ENCODE measurements at places on chromosomes 7 and 10. TPM values are rescaled to one million over a fixed set of nuclear protein-coding genes. Genes with fewer than 3 reads are reported as not detected.

Gene ENO4
- total RNA-seq, result 2.2 TPM

Gene EPDR1
- 11.7 TPM for total RNA-seq

Gene FANK1
- total RNA-seq, result 5.8 TPM

Gene ARHGEF35
- 6.7 TPM for total RNA-seq

DNA sequence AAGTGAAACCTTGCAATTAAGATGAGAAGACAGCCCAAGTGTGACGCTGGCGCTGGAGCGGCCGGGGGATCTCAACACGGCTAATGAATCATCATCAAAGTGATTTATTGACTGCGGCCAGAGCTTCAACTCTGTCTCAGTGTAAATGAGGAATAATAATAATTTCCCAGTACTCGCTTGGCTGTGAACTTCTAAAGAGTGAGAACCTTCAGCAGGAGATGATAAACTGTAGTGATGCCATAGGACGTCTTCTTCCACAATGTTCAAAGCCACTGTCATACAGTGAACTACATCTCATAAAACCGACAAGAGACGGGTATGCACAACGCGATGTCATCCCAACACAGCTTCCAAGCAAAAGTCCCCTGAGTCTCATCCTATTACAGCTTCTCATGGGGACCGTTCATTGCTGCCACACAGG lies 123.6 kb upstream of the NOBOX start:
- H3K27me3 ChIP-seq, result no peaks in the 10 kb centered on the region
- no peaks in the 10 kb centered on the region for H3K4me1 ChIP-seq
- H3K4me3 ChIP-seq, result no peak overlapping the region
- no peak for DNase-seq

- H3K4me1 ChIP-seq, result no peaks in the 10 kb centered on the region
- no peak for DNase-seq
- no peak overlapping the region for H3K4me3 ChIP-seq
- H3K27ac ChIP-seq, result no peak overlapping the region
- H3K27me3 ChIP-seq, result no peaks in the 10 kb centered on the region
Measured at GRCh38 chr7:3867863-3868262, 566.8 kb downstream of the SDK1 start.

- H3K27ac ChIP-seq, result peak overlapping the region; percentile 5
- no peaks in the 10 kb centered on the region for H3K27me3 ChIP-seq
- H3K4me1 ChIP-seq, result peaks cover 18% of the 10 kb centered on the region
Measured at GRCh38 chr10:12214763-12215218, 18.8 kb downstream of the CDC123 start.

DNA sequence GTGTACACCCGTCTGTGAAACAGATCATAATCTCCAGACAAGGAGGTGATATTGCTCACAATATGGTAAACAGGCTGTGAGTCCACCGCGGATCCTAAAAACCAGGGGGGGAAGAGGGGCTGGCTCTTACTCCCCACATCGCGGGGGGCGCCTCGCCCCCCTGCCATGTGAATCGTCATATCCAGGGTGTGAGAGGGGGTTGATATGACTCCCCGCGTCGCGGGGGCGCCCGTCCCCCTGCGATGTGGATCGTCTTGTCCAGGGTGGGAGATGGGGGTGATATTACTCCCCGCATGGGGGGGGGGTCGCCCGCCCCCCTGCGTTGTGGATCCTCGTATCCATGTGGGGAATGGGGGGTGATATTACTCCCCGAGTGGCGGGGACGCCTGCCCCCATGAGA lies 30.9 kb downstream of the OCM2 start:
- H3K27me3 ChIP-seq, result no peaks in the 10 kb centered on the region
- no peak overlapping the region for H3K27ac ChIP-seq
- peaks cover 17% of the 10 kb centered on the region for H3K36me3 ChIP-seq

GRCh38 chr7:14483663-14484062 lies 418.9 kb downstream of the DGKB start:
- H3K27ac ChIP-seq, result no peak overlapping the region
- no peaks in the 10 kb centered on the region for H3K27me3 ChIP-seq
- H3K4me1 ChIP-seq, result no peaks in the 10 kb centered on the region
- H3K36me3 ChIP-seq, result no peaks in the 10 kb centered on the region
- no peak for DNase-seq

DNA sequence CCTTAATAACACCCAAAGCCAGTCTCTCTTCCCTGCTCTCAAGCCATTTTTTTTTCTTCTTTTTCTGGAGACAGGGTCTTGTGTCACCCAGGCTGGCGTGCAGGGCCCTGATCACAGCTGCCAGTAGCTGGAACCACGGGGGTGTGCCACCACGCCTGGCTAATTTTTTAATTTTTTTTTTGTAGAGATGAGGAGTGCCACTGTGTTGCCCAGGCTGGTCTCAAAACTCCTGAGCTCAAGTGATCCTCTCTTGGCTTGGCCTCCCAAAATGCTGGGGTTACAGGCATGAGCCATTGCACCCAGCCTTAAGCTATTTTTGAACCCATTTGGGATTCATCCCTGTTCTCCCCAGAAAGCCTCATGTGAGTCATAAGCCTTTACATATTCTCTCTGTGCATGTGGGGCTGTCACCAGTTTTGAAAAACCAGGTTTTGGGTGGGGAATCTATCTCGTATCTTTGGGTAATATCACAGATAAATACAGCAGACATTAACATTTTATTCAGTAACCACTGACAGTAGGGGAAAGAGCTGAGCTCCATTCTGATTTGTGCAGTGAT lies 15.5 kb downstream of the ZNF487 start:
- no peaks in the 10 kb centered on the region for H3K36me3 ChIP-seq
- H3K27ac ChIP-seq, result peak overlapping the region; percentile 61
- no peak for DNase-seq
- H3K27me3 ChIP-seq, result no peaks in the 10 kb centered on the region
- H3K4me3 ChIP-seq, result no peak overlapping the region

GRCh38 chr7:36002900-36003299 lies 150.2 kb upstream of the EEPD1 start:
- no peak for DNase-seq
- no peaks in the 10 kb centered on the region for H3K27me3 ChIP-seq
- H3K36me3 ChIP-seq, result no peaks in the 10 kb centered on the region
- H3K4me3 ChIP-seq, result no peak overlapping the region

GRCh38 chr10:14616955-14617730 lies 157.6 kb downstream of the FAM107B start:
- no peaks in the 10 kb centered on the region for H3K27me3 ChIP-seq
- H3K4me1 ChIP-seq, result peaks cover 51% of the 10 kb centered on the region
- H3K27ac ChIP-seq, result no peak overlapping the region

DNA sequence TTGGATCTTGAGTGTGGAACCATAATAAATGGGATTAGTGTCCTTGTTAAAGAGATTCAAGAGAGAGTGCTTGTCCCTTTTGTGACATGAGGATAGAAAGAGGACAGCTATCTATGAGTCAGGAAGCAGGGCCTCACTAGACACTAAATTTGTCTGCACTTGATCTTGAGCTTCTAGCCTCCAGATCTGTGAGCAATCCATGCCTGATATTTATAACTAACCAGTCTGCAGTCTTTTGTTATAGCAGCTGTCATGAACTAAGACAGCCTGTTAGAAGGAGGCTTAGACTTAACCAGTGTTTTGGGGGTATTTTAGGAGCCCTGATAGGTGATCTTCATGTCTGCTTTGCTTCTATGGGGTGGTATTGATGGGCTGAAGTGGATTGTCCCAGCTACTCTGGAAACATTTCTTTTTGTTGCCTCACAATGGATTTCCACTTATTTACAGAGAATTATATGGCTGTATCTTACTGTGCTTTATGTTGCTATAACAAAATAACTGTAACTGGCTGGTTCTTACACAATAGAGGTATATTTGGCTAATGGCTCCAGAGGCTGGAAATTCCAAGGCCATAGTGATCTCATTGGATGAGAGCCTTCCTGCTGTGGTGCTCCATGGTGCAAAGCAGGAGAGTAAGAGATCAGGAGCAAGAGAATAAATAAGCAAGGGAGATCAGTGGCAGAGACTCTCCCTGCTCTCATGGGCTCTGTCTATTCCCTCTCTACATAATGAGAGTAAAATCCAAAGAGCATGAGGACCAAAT lies 23.4 kb upstream of the AKR1C3 start:
- H3K36me3 ChIP-seq, result no peaks in the 10 kb centered on the region
- no peaks in the 10 kb centered on the region for H3K27me3 ChIP-seq
- peak overlapping the region; percentile 83 for H3K27ac ChIP-seq
- DNase-seq, result no peak

- H3K4me1 ChIP-seq, result peaks cover 9% of the 10 kb centered on the region
- no peaks in the 10 kb centered on the region for H3K36me3 ChIP-seq
- H3K27ac ChIP-seq, result no peak overlapping the region
- no peak overlapping the region for H3K4me3 ChIP-seq
- no peaks in the 10 kb centered on the region for H3K27me3 ChIP-seq
Measured at GRCh38 chr10:70715853-70716795, 43.8 kb downstream of the ADAMTS14 start.

DNA sequence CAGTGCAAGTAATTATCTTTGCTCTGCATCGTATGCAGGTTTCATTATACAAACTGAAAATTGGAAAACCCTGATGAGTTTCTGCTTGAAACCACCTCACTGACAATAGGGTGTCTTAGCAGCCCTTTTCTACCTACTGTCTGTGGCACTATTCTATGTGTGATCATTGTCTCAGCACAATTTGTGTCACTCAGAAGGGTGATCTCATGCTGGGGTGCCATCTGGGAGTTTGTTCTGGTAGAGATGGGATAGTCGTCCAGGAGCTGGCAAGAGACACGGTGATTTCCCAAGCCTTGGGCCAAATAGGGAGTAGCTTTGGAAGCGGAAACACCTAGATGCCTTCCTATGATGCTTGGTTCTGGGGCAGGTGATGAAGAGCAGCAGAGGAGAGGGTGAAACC lies 186.3 kb downstream of the FRMD4A start:
- no peaks in the 10 kb centered on the region for H3K4me1 ChIP-seq
- no peaks in the 10 kb centered on the region for H3K36me3 ChIP-seq
- H3K27ac ChIP-seq, result no peak overlapping the region
- DNase-seq, result no peak

- no peak overlapping the region for H3K27ac ChIP-seq
- H3K4me3 ChIP-seq, result no peak overlapping the region
- no peaks in the 10 kb centered on the region for H3K27me3 ChIP-seq
Measured at GRCh38 chr7:28759475-28759971, 198.6 kb downstream of the TRIL start.

- H3K27ac ChIP-seq, result no peak overlapping the region
- H3K4me3 ChIP-seq, result no peak overlapping the region
- no peaks in the 10 kb centered on the region for H3K4me1 ChIP-seq
- no peak for DNase-seq
- no peaks in the 10 kb centered on the region for H3K27me3 ChIP-seq
- H3K36me3 ChIP-seq, result peaks cover 43% of the 10 kb centered on the region
Measured at GRCh38 chr7:55194522-55194921, 170.6 kb upstream of the LANCL2 start.

DNA sequence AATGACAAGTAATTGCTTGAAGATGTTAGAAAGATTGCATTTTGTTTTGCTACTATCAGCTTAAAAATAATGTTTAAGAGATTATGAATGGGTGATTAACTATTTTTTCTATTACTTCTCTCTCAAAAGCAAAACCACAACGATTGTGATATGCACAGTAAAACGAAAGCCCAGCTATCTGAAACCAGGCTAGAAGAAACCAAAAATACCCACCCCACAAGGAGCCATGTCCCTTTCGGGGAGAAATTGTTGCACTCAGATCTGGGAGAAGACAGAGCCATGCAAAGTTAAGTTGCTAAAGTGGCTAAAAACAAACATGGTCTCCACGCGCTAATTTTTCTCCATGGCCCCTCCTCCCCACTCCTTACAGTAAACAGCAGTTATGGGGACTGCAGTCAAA lies 173.6 kb downstream of the RPS24 start:
- no peaks in the 10 kb centered on the region for H3K36me3 ChIP-seq
- no peak overlapping the region for H3K4me3 ChIP-seq
- peaks cover 11% of the 10 kb centered on the region for H3K4me1 ChIP-seq
- H3K27ac ChIP-seq, result no peak overlapping the region
- no peaks in the 10 kb centered on the region for H3K27me3 ChIP-seq

- DNase-seq, result no peak
- peaks cover 17% of the 10 kb centered on the region for H3K4me1 ChIP-seq
- peak overlapping the region; percentile 67 for H3K27ac ChIP-seq
Measured at GRCh38 chr10:93420091-93420490, 62.0 kb downstream of the MYOF start.

Measured in stomach (tissue), 19 donors.